ENCODE measurements at places on chromosomes 12 and 14.

- no peak for DNase-seq
These were observed 2.0 kb upstream of the ACTN1 start for GRCh38 chr14:68981139-68981538.

GRCh38 chr14:65303190-65303898 lies 109.2 kb upstream of the FUT8 start:
- DNase-seq = no peak

DNA sequence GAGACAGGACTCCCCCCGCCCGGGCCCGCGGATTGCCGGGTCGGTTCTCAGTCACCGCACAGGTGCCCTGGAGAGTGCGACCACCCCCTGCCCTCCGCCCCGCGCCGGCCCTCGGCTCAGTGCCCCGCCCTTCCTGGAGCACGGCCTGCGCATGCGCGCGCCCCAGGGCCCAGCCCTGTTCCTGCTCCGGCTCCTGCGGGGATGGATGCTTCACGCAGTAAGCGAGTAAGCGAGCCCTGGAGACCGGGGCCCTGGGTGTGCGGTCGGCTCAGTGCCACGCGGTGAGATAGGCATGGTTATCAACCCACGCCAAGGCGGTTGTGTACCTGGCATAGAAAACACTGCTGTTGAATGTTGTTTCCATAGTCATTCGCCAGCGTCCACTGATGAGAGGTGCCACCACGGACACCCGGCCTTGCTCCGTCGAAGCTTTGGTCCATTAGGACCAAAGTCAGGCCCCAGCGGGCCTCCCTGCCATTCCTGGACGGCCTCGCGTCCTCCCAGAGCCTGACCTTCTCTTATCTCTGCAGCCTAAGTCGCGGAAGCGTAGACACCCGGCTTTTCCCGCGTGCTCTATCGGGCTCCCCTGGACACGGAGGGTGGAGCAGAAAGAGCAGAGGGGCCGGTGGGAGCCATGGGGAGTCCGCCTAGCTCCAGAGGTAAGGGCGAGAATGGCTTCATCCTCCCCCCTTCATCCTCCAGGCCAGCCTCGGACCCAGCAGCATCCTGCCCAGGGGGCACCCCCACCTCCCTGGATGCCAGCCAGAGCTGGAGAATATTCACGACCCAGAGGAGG lies 90.6 kb downstream of the PAPOLA start:
- no peak for DNase-seq

DNA sequence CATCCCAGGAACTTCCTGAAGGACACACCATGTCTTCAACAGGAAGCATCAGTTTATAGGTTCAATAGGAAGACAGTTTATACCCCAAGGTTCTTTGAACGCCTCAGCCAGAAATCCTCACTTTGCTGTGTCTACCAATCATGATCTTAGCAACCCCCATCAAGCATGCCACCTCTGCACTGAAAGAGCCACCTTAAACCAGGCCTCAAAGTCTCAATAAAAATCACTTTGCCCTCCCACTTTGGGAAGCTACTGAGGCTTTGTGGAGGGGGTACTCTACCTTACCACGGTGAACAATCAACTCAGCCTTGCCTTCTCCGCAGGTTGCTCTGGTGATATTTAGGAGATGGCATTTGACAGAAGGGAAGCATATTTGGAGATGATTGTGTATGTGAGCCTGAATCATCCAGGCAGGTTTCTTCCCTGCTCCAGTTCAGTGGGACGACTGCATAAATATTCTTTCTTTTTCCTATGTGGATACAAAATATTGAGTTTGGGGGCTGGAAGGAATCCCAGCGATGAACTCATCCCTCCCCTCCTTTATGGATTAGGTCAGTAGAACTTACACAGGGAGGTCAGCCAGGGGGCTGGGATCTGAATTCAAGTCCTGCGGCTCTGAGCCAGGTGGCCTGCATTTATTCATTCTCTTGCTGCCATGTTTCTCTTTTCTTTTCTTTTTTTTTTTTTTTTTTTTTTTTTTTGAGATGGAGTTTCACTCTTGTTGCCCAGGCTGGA lies 42.8 kb upstream of the VASH1 start:
- no peak for DNase-seq

- peak; percentile 56 for DNase-seq
These were observed 27.3 kb upstream of the CHPT1 start for GRCh38 chr12:101670007-101670671.

GRCh38 chr14:51283402-51284085 lies 43.5 kb downstream of the TMX1 start:
- no peak for DNase-seq

DNA sequence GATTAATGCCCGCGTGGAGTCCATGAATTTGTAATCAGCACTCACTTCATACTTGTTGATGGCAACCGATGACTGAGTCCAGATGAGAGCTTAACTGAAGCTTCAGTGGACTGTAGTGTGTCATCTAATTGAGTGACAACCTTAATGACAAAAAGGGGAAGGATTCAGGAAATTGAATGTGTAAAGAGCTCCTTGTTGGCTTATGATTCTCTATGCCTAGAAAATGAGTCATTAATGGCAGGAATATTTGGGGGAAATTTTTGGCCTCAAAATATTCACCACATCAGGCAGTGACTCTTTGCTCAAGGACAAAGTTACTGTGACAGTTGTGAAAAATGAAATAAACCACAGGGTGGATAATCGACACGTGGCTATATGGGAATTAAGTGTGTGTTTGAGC lies 55.3 kb upstream of the STON2 start:
- DNase-seq = no peak

DNA sequence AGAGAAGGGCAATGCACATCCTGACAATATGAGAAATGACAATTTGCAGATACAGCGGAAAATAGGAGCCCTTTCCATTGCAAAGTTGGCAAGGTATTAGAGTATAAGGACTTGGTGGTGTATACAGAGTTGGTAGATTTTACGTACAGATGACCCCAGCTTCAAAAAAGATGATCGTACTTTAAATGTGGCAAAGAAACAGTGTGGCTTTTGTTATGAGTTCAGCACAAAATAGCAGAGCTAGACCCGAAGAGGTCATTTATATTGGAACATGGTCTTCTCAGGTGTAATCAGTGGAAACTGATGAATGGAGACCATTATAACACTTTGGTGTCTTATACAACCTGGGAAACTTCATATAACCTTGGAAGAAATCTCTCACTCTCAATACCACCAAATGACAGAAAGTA lies 2.3 kb downstream of the CLEC2B start:
- DNase-seq = no peak

DNA sequence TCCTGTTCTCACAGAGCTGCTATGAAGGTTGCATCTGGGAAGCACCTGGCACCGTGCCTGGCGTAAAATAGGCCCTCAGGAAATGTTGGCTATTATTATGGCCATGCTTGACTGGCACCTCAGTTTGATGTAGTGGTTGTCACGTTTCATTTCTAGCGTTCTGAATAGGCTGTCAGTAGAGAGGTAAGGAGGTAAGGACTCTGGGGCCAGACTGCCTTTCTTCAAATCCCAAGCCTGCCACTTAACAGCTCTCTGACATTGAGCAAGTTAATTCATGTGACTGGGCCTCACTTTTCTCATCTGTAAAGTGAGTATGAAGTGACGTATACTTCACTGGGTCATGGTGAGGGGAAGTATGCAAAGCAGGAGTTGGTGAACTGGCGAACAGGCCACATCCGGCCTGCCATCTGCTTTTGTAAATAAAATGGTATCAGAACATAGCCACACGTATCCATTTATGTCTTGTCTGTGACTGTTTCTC lies 196.2 kb downstream of the CACNA1C start:
- DNase-seq = no peak

DNA sequence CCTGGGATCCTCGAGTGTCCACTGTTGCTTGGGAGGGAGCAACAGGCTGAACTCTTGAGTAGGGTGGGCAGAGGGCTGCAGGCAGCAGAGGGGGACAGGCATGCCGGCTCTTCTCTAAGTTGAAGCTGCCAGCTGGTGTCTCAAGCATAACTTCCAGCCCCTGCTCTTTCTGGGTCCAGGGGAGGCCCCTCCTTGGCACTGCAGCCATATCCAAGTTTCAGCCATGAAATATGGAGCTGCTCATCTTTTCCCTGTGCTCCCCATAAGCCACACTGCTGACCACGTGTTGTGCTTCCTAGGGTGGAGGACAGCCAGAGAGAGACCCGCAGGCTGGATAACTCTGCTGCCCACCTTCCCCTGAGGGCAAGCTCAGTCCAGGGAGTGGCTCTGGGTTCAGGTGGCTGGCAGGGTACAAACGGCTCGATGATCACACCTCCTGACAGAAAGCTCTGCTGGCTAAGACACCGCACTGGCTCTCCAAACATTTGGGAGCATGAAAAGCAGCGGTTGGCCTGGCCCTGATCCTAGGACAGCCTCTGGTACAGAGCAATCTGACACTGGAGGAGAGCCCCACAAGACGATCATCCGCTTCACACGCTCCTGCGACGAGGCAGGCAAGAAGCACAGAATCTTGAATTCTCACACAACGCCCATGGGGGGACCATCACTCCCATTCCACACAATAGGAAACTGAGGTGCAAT lies 79.6 kb downstream of the PITPNM2 start:
- no peak for DNase-seq

DNA sequence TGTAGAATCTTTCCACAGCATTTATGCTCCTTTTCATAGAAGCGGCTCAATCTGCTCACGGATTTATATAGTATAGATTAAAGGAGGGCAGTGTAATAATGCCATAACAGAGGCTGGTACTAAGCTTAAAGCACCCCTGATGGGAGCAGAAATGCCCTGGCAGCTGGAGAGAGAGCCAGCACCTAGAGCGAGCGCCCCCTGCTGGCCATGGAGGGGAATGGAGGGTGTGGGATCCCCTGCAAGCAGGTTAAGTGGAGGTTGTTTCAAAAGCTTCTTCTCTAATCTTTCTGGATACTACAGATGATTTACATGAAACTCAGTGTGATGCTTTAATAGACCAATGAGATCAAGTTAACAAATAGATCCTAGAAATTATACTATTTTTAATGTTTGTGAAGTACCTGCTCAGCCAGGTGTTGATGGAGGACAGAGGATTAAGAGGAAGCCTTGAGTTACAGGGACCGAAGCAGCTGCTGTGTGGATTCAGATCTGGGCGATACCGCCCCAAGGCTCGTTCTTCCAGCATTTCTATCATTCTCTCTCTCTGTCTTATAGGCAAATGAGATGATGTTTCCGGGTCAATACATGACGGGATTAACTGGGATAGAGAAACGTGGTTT lies 1519.3 kb upstream of the TMEM132C start:
- peak; percentile 78 for DNase-seq

DNA sequence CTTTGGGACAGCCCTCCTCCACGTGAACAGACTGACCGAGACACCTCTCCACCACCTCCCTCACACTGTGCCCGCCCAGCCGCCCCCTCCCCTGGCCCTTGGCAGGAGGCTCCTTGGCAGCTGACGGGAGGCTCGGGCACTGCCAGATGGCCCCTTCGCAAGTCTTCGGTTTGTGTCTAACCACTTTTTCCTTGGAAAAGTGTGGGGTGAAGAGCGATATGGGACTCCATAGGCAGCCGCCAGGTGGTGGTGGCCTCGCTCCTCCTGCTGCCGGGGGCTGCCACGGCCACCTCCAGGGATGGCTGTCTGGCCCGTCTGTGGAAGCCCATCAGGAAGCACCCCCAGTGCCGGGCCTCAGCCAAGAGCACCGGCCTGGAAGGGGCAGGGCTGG lies 58.7 kb downstream of the LRCOL1 start:
- no peak for DNase-seq

DNA sequence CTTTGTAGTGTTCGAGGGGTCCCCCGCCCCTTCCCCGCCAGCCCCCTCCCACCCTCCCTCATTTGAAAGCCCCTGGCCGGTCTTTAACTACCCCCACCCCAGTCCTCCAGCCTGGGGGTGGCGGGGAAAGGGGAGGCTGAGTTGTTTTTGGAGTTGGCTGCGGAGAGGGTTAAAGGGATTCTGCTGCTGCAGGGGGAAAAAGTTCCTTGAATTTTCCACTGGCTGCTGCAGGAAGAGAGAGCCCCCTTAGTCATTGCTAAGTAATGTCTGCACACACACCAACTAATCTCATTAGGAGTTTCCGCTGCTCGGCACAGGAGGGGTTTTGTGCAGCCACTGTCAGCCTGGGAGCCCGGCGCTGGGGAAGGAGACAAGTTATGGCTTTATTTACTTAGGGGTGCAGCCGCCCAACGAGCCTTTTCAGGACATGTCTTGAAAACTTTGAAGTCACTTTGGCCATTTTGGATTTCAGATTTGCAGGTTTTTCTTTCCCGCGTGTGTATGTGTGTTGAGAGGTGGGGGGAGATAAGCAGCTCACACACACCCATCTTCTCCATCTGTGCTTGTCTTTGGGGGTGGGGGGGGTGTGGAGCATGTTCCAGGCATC lies 1.8 kb downstream of the ELK3 start:
- DNase-seq = peak; percentile 81

- DNase-seq = no peak
These were observed 51.1 kb downstream of the ZFYVE26 start for GRCh38 chr14:67765192-67765834.

GRCh38 chr14:57533214-57533613 lies 39.6 kb upstream of the CCDC198 start:
- no peak for DNase-seq

DNA sequence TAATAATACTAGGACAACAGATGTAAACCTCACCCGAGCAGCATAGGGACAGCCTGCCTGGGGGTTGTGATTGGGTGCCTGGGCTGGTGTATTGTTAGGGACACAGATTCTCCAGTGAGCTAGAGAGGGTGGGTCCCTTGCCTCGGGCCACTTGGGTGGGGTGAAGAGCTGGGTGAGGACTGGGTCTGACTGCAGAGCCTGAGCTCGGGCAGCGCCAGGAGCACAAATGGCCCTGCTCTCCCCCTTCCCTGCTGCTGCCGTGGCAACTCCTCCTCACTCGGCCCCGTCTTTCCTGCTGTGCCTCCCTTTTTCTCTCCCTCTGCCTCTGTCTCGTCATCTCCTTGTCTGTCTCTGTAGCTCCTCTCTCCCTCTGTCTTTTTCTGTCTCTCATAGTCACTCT lies 115.4 kb downstream of the GLT1D1 start:
- DNase-seq = no peak

DNA sequence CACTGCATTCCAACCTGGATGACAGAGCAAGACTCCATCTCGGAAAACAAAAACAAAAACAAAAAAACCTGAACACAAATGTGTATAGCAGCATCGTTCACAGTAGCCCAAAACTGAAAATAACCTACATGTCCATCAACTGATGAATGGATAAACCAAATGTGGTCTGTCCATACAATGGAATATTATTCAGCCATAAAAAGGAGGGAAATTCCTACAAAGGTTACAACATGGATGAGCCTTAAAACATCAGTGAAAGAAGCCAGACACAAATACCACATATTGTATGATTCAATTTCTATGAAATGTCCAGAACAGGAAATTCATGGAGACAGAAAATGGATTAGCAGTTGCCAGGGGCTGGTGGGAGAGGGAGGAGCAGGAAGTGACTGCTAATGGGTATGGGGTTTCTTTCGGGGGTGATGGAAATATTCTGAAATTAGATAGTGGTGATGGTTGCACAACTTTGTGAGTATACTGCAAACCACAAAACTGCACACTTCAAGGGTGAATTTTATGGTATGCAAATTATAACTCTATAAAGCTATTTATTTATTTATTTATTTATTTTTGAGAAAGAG lies 4.0 kb downstream of the MYL2 start:
- no peak for DNase-seq

GRCh38 chr12:87302126-87302745 lies 727.0 kb downstream of the C12orf50 start:
- no peak for DNase-seq

Measured in ecto neural progenitor cell (in vitro differentiated cells).